ENCODE measurements at places on chromosomes 7 and 10.
A peak's percentile ranks its signal among the peaks of the same experiment; 100 is the strongest.

DNA sequence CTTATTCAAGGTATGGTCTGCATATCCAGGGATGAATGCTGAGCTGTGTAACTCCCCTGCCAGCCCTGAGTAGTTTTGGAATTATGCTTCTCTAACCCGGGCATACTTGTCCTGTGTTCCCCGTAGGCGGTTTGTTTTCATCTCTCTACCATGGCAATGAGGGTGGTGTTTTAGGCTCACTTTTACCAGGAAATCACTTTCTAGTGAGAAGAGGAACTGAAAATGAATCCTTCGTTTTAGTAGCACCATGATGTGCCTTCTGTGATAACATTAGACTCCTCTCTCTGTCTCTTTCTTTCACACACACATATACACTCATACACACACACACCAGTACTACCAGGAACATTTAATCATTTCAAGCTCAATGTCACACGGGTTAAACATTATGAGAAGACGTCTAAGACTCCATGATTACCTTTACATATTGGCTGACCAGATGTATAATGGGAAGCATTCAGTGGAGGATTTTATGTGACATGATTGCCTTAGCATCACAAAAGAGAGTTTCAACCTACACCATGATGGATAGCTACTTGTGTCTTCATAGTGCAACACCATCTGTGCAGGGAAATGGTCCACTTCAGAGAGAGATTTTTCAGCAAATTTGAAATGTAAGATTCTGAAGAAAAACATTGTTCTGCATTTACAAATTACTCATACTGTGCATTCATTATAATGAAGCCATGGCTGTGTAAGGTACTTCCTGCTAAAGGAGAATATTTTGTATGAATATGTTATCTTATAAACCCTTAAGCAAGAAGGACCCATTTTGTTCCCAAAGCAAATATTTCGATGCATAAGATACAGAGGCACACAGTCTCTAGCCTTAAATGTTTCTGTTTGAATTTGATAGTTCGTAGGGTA, 31.0 kb upstream of the PFKP start:
- no peak for DNase-seq

- DNase-seq, result peak; percentile 28
These were observed 130.6 kb downstream of the SPAG6 start for GRCh38 chr10:22475651-22476600.

GRCh38 chr10:129867631-129868179, 96.4 kb downstream of the EBF3 start:
- DNase-seq, result no peak

- DNase-seq, result no peak
These were observed 61.5 kb upstream of the ELMO1 start for GRCh38 chr7:37510043-37510634.

DNA sequence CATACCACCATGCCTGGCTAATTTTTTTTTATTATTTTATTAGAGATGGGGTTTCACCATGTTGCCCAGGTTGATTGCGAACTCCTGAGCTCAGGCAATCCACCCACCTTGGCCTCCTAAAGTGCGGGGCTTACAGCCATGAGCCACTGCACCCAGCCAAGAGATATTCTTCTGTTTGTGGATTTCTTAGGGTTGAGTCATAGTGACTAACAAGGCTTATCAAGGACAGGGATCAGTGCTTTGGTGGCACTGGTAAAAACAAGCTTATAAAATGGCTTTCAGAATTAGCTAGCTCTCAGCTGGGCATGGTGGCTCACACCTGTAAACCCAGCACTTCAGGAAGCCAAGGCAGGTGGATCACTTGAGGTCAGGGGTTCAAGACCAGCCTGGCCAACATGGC, 122.4 kb downstream of the ZNF248 start:
- DNase-seq, result no peak

DNA sequence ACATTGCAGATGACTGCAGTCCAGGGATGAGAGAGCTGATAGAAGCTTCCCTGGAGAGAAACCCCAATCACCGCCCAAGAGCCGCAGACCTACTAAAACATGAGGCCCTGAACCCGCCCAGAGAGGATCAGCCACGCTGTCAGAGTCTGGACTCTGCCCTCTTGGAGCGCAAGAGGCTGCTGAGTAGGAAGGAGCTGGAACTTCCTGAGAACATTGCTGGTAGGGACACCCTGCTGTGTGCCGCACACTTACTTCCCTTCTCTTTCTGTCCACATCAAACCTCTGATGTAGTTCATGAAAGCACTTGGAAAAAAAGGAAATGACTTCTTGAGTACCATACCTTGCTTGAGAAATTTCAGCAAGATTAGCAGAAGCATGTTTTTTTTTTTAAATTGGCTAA, 25.3 kb downstream of the MAP3K8 start:
- no peak for DNase-seq

GRCh38 chr10:96656839-96657238, 63.5 kb downstream of the PIK3AP1 start:
- DNase-seq, result no peak

DNA sequence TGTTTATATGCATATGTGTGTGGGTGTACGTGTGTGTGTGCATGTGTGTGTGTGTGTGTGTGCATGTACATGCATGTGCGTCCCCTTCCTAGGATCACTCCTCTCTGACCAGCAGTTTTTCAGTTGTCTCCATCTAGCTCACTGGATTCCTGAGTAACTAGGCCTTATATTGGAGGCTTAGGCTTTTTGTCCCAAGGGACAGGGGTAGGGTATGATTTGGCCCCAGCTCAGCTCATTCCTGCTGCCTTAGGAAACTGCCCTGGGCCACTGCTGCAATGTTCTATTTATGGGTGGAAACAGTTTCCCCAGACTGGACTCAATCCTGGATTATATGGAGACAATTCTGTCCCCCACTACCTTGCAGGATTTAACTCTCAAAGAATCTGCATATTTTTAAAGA, 68.8 kb upstream of the SDK1 start:
- DNase-seq, result peak; percentile 88

- no peak for DNase-seq
These were observed 23.0 kb downstream of the ZNF518A start for GRCh38 chr10:96153070-96153469.

DNA sequence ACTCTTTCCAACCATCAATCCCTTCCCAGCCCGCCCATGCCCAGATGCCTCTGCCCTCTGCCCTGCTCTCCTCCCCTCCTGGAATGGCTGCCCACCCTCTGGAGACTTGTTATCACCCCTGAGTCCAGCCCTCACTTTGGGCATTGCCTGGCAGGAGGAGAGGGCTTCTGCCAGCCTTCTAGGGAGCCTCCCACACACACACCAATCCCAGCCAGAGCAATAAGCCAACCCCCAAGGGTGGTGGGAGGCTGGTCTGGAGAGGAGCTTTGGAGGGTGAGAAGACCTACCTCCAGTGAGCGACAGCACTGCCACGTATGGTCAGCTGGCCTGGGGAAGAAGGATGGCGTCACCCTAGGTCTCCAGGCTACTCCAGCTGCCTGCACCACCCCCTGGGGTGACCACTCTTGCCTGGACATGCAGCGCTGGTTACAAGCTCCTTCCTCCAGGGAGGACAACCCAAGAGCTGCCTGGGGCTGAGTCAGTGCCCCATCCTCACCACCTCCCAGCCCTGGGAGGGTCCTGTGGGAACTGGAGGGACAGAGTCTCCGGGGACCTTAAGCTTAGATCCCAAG, 8.4 kb downstream of the C10orf105 start:
- no peak for DNase-seq

- DNase-seq, result no peak
These were observed 102.0 kb upstream of the GLI3 start for GRCh38 chr7:42338916-42339540.

DNA sequence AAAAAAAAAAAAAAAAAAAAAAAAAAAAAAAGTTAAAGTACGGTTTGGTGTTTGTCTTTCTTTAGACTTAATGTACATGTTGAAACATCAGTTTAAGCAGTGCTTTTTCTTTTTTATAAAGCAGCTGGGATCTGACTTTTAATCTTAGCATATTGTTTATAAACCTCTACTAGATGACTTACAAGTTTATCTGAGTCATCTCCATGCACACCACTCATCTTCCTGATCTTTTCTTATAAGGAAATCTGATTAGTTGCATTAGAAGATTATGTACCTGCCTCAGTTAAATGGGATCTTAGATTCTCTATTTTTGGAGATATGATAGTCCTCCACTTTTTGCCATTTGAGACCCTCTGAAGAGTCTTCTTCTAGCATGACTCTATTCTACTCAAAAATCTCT, 391.9 kb upstream of the LRGUK start:
- DNase-seq, result no peak

- DNase-seq, result no peak
These were observed 420.8 kb downstream of the HGF start for GRCh38 chr7:81349044-81349443.

DNA sequence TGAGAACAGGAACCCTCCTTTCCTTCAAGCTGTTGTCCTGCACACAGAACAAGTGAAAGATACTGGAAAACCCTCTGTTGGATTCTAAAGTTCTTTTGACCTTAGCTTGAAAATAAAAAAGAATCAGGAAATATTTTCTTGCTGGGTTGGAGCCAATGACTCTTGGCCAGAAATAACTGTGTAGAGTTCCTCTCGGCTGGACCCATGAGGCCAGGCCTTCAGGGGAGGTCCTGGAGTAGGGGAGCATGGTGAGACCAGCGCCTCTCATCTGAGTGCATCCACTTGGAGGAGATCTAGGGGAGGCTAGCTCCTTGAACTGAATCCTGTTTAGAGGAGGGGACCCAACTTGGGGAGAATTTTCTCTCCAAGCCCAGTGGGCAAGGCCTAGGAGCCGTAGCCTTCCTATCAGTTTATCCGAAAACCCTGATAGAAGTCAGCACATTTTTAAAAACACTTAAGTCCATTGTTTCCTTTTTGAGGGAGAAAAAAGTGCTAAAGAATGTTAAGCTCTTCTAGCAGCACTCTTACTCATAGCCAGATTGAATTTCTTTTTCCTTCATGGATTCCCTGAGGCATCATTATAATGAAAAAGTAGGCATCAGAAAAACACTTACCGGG, 635.7 kb upstream of the ANKRD30A start:
- DNase-seq, result peak; percentile 80

- DNase-seq, result peak; percentile 22
These were observed 1.2 kb downstream of the TASOR2 start for GRCh38 chr10:5685764-5686240.

DNA sequence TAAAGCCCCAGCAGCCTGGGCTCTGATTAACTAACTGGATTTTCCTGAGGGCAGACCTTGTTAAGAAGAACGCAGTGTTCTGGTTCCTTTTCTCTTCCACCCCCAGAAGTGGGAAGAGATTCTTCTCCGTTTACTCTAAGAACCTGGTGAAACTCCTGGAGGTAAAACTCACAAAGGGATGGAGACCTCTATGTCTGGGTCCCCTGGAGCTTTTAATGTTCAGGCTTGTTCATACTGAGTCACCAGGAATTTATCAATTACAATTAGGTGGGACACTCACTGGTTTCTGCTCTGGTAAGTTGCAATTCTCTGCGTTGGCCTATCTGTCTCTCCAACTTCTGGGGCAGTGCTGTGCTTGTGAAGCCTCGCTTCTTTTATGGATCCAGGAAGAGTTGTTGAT, 73.3 kb upstream of the CACNB2 start:
- DNase-seq, result peak; percentile 63

DNA sequence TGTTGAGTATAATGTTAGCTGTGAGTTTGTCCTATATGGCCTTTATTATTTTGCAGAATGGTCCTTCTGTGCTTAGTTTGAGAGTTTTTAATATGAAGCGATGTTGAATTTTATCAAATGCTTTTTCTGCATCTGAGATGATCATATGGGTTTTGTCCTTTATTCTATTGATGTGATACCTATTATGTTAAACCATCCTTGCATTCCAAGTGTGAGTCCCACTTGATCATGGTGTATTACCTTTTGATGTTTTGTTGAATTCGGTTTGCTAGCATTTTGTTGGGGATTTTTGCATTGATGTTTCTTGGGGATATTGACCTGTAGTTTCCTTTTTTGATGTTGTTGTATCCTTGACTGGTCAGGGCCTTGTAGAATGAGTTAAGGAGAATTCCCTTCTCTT, 166.4 kb downstream of the MLLT10 start:
- DNase-seq, result no peak

- DNase-seq, result no peak
These were observed 126.6 kb upstream of the GNAI1 start for GRCh38 chr7:80008039-80008438.

GRCh38 chr7:81005254-81005653, 86.4 kb upstream of the SEMA3C start:
- no peak for DNase-seq

- no peak for DNase-seq
These were observed 18.8 kb upstream of the SH2D4B start for GRCh38 chr10:80518807-80519360.

DNA sequence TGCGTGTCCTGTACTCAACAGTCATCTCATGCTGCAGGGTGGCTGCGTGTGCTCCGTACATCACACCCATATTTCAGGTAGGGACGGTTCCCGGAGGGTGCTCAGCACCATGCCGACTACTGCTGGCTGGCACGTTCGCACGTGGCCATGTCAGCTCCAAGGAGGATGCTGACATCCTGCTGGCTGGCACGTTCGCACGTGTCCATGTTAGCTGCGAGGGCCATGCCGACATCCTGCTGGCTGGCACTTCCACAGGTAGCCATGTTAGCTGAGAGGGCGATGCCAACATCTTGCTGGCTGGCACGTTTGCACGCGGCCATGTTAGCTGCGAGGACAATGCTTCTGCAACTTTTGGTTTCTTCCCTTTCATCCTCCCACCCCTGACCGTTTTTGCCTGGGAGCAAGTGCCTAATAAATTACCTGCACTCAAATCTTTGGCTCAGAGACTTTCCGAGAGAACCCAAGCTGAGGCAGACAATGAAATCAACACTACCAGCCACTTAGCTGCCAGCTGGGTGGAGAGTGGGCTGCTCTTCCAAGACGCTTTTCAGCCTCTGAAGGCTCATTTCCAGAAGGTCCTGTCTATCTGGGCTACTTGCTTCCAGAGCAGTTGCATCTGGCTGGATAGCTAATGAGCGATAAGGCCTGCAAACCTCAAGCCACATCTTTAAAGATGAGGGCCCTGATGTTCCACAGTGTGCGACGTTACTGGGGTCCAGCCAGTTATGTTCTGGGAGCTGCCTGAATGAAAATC, 104.6 kb downstream of the WDR37 start:
- no peak for DNase-seq

DNA sequence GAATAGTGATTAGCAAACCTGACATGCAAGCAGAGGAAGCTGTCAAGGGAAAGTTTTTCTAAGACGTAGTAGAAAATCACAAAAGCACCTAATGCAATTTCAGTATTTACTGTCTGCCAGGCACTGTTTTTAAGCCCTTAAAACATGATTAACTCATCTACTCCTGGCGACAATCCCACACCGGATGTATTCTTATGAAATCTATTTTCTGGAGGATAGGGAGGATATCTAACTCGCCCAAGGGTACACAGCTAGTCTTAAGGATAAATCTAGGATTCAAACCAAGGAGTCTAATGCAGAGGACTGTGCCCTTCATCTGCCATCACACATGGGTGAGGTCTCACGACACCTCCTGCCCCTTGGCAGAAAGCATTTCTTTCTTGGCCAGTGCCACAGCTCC, 47.8 kb upstream of the FIGNL1 start:
- DNase-seq, result no peak

- DNase-seq, result no peak
These were observed 83.4 kb downstream of the PRKAG2 start for GRCh38 chr7:151793531-151793951.

DNA sequence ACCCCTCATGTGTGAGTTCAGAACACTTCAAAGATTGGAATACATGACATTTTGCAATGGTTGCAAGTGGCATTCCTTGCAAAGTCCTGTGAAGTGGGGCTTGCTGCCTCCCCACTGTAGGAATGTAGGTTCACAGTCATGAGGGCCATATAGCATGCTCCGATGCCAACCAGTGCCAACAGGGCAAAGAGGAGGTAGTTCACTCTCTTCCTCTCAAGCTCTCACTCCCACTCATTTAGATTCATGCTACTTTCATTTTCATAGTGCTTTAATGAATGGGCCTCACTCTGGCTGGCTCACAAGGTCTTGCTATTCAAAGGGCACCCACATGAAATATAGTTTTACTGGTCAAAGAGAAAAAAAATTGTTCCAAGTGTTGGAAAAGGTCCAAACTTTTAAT, 169.9 kb upstream of the AOAH start:
- DNase-seq, result no peak
